ENCODE measurements at places on chromosomes 13 and 19. TPM values are rescaled to one million over a fixed set of nuclear protein-coding genes. Genes with fewer than 3 reads are reported as not detected.

- DNase-seq: no peak
Measured at GRCh38 chr13:112067116-112067741, at the start of gene SOX1. Gene SOX1 (plus strand): TSS chr13:112067149. CDS start chr13:112067659, 510 bp downstream.

- DNase-seq: no peak
Measured at GRCh38 chr19:42165146-42165545, 32.9 kb upstream of the POU2F2 start.

DNA sequence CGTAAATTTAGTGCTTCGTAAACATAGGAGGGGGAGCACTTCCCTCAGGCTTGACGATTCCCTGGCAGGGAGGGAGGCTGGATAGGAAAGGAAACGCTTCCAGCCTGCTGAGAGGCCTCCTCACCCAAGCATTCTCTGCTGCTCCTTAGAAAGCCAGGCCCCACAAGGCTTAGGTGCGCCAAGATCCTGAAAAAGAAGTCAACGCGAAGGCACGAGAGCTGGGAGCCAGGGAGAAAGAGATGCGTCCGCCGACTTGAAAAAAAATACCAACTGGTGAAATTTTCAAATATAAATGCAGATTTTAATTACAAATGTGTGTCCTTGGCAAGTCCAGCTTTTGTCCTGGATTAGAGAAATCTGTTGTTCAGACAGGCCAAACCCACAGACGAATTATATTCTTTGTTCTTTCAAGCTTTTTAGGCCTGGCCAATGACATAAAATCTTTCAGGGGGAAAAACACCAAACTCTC lies 64.0 kb downstream of the ALOX5AP start:
- no peak for DNase-seq

- no peak for DNase-seq
Measured at GRCh38 chr19:18769989-18770528, 21.0 kb downstream of the COMP start.

- no peak for DNase-seq
Measured at GRCh38 chr13:111663953-111664421, 343.5 kb downstream of the TEX29 start.

ZNF99 gene
- total RNA-seq: 0.27 TPM

NLRP4 gene
- not detected for total RNA-seq
